SJCRH30 (cell line): ENCODE measurements at places on chromosomes 7 and 10. TPM values are rescaled to one million over a fixed set of nuclear protein-coding genes. Genes with fewer than 3 reads are reported as not detected.

GRCh38 chr10:79129361-79129997 lies 60.7 kb downstream of the ZMIZ1 start:
- peak; percentile 69 for DNase-seq

DNA sequence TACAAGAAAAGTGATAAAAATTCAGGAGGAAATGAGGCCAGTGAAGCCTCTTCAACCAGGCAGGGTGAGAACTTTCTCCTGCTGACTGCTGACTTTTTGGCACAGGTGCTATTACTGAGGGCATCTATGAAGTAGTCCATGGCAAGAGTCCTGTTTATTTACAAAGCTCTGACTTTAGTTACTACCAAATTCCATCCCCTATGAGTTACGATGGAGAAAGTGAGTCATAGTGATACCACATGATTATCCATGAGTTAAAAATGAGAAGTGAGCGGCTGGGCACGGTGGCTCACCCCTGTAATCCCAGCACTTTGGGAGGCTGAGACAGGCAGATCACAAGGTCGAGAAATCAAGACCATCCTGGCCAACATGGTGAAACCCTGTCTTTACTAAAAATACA lies 19.9 kb downstream of the CCDC3 start:
- DNase-seq, result peak; percentile 39

DNA sequence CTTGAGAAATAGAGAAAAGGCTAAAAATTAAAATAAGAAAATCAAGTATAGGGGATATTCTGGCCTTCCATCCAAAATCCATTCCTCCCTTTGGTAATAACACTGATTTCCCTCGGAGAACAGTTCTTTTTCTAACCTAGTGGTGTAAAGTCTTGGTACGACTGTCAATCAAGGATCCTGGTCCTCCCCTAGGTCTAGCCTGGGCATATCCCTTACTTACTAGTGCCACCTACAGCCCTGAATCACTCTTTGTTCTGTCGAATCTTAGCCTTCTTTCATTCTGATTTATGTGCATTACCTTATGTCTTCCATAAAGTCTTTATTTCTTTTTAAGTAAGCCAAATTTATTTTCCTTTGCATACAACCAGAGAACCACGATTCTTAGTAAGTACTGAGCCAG lies 298.7 kb upstream of the LRRTM3 start:
- DNase-seq, result peak; percentile 63

- DNase-seq, result no peak
Observed at GRCh38 chr10:117439243-117439912, 64.1 kb upstream of the PDZD8 start.

DNA sequence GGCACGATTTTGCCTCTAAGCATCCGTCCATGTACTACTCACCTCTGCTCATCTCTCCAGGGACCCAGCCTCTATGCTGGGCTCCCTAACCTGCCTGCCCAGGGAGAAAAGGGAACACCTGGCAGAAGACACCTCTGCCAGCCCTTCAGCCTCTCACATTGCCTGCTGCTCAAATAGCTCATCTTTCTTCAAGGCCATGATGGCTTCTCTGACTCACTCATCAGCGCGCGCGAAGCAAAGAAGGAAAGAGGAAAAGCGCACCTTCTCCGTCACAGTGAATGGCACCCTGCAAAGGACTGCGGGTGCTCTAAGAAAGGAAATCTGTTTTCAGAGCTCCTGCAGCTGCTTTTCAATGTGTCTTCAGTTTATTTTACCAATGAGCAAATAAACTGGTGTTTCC lies 174.0 kb downstream of the PRKAG2 start:
- DNase-seq, result no peak

The DRGX gene
- 15.0 and 17.8 TPM in 2 replicates for total RNA-seq
